ENCODE measurements at places on chromosomes 7 and 10.

DNA sequence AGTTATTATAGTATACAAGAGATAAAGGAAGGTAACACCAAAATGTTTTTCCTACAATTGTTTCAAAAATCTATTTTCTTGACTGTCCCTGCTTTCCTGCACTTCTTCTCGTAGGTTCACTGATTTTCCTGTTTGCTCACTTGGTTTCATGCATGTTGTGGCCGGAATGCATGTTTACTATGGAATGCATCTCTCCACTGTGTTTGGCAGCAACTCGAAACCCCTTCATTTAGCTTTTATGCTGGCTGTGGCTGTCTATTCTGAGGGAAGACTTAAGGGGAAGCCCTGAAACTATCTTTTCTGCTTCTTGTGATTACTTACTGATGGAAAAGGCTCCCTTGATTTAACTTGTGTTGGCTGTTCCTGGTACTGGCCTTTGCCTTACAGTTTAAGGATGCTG is 120.3 kb downstream of the NRG3 start:
- no peak for DNase-seq

DNA sequence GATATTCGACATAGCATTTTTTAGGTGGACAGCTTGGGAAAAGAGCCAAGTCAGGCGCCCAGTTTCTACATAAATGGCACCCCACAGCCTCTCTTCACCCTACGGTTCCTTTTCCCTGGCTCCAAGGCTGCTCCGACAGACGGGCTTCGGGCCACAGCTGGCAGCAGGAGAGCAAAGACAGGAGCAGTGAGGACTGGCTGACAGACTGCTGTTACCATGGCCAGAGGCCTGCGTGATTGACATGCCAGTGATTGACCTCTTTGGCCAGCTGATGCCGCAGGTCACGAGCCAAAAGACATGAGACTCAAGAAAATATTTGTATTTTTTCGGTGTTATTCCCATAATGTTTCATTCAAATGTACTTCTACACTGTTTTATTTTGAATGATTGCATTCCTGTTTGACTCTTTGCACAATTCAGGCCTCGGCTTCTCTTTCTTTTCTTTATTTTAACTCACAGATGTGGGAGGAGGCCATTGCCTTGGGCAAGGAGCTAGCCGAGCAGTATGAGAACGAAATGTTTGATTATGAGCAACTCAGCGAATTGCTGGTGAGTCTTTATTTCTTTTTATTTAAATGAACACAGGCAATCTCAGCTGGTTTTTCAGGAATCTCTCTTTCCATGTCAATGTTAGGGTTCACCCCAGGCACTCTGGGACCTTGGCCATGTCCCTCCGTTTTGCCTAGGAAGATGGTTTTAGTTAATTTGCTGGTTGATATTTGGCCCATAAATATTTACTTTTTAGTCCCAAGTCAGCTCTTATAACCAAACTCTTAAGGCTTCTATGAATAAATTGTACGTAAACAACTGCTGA is 146.3 kb upstream of the NPS start:
- DNase-seq, result no peak

DNA sequence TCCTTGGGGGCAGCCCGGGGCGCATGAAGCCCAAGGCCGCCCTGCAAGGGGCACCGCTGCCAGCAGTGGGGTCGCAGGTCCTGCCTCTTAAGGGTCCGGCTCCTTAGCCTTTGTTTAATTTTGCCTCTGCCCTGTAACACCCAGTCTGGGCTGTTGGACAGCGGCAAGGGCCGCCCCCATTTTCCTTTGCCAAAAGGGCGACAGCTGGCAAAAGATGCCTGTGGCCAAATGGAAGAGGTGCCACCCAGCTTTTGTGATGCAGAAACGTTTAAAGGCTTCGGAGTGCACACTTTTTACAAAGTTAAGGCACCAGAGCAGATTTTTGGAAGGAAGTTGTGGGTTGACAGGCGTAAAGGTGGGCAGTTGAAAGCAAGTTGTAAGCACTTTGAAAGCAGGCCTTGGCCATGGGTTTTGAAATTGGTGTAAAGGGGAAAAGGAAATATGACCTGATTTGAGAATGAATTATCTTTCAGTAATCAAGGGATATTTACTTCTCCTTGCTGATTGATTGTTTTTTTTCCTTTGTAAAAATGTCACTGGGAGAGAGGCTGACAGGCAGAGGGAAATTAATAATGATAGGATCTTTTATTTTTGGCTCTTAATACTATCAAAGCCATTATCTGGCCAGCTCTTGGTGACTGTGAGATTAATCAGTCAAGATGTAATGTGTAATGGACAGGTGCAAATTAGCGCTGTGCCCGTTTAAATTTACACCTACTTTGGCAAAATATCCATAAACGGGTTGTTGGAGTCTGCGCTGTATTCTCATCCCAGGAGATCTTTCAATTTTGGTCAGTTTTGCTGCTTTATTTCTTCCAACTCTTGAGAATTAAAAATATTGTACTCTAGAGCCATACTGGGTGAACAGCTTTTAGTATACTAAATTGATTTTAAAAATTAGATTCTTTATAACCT is 1.2 kb downstream of the CASD1 start:
- DNase-seq, result peak; percentile 40

GRCh38 chr10:132606031-132606491 is 68.5 kb downstream of the INPP5A start:
- DNase-seq, result no peak

DNA sequence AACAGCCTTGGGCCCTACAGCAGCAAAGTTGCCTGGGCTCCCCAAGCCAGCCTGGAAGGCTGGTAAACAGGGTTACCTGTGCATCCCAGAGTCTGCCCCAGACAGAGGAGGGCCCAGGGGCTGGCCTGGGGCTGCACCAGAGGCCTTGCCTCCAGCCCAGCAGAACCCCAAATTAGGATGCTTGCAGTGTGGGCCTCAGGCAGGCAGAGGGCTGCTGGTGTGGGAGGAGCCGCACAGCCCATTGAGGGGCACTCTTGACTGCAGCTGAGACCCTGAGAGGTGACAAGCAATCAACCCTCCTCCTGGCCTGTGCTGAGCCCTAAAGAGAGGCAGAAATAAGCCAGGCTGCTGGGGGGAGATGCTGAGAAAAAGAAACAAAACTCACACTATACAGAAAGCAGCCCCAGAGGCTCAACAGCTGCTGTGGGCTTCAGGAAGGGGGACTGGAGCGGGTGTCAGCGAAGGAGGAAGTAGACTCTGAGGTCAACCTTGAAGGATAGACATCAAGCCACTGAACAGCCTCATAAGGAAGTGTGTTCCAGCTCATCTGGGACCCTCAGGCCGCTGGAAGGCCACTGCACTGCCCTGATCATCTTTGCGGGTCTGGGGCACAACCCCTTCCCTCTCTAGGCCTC is 6.6 kb downstream of the AIFM2 start:
- DNase-seq, result no peak

GRCh38 chr10:51606825-51607462 is 92.5 kb downstream of the CSTF2T start:
- no peak for DNase-seq

- no peak for DNase-seq
Observed at GRCh38 chr10:103451091-103451813, 918 bp downstream of the CALHM2 start.

DNA sequence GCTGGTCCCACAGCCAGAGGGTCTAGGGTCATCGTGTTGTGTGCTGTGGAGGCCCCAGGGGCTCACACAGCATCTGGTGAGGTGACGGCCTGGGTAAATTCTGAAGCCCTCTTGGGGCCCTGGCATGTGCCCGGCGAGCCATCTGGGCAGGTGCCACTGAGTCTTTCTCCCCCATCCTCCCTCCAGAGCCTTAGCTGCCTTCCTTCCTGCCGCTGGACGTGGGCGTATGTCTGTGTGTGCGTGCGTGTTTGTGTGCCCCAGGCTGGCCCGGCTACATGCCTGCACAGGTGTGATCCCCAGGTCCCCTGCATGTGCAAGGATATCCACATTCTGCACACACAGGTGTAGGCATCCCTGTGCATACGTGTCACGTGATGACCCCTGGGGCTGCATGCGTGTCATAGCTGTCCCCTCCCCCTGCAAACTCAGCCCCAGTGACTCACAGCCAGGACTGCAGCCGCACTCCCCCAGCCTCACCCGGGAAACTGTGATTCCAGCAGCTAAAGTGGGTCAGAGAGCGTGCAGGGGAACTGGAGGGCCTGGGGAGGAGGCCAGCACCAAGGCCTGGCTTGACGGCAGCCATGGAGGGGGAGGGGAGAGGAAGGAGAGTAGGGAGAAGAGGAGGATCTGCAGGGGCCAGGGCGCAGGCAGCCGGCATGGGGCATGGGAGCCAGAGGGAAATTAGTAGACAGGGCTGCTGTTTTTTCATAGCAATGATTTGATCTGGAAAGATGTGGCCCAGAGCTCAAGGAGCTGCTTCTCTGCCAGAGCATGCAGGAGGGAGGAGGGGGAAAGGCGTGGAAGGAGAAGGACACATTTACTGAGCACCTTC is 46.4 kb downstream of the ELFN1 start:
- DNase-seq, result peak; percentile 63
